ENCODE measurements at places on chromosomes 5 and 9.

GRCh38 chr5:154520861-154521453 is 42.9 kb upstream of the HAND1 start:
- DNase-seq, result peak; percentile 1

DNA sequence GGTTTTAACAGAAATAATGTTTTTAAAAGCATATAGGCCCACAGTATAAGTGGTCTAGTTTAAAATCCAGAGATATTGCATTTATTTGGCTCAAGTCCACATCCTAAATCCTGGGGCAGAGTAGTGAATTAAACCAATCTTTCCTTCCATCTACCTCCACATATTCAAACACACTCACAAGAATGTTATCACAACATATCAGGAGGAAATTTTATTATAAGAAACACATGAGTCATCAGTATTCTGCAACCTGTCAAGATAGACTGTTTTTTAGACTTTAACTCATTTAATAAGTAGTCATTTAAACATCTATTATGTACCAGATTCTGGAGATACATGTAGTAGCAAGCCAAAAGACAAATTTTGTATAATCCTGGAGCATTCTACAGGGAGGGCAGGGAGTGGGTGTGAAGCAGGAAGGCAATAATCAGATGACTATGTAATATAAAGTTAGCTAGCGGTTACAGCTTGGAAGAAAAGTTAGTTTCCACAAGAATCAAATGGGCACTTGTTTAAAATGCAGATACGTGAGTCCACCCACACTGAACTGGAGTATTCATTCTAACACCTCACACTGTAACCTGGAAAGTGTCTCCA is 187.3 kb upstream of the PIK3R1 start:
- no peak for DNase-seq

- DNase-seq, result no peak
Observed at GRCh38 chr5:139822553-139823425, 27.2 kb downstream of the PSD2 start.

GRCh38 chr5:68739752-68740151 is 354.1 kb upstream of the SLC30A5 start:
- no peak for DNase-seq
